ENCODE measurements at places on chromosomes 1 and 21.

GRCh38 chr1:25743164-25744139 is 56.5 kb upstream of the SELENON start:
- DNase-seq = no peak

GRCh38 chr1:119968601-119969000 is 72.3 kb upstream of the ADAM30 start:
- DNase-seq = no peak

DNA sequence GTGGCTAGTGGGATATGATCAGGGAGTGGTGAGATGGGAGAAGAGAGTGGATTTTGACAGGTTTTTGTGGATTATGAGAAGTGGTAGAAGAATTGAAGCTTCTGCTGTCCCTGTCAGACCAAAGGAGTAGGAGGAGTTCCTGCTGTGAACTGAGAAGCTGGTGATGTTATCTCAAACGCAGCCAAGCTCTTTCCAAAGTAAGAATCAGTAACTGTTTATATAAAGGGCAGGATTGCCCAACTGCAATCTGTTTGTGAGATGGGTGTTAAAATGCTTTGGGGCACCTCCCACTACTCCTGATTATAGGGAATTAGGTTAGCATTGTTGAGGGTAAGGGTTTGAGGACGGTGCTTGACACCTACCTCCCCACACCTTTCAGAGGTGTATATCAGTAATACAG is 60.5 kb upstream of the USP25 start:
- no peak for DNase-seq

DNA sequence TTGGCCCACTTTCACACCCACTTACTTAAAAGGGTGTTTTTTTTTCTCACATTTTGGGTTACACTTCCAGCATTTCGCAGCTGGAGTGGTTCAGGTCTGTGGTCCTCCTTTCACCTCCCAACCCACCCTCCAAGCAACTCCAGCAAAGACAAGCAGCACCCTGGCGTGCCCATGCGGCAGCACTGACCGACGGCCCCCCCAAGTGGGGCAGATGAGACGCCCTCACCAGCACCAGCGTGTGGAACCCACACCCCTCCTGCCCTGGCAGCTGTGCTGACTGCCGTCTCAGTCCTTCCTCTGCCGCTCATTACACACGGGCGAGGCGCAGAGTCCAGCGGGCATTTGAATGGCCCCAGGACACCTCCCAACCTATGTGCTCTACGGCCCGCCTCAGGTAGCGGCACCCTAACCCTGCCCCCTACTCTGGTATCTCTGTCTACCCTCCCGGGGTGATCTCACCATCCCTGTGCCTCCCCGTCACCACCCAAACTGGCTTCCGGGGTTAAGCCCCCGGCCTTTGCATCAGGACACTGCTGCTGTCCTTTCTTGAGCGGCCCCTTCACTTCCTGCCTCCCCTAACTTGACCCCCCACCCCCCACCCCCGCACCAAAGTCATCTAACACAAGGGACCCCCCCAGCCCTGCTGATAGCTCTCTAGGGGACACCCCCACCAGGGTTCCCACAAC is 10.9 kb downstream of the LSS start:
- no peak for DNase-seq

- DNase-seq = no peak
Measured at GRCh38 chr1:44617703-44618029, 56.6 kb downstream of the TMEM53 start.

- DNase-seq = no peak
Measured at GRCh38 chr1:65558215-65558614, 137.7 kb downstream of the LEPR start.

DNA sequence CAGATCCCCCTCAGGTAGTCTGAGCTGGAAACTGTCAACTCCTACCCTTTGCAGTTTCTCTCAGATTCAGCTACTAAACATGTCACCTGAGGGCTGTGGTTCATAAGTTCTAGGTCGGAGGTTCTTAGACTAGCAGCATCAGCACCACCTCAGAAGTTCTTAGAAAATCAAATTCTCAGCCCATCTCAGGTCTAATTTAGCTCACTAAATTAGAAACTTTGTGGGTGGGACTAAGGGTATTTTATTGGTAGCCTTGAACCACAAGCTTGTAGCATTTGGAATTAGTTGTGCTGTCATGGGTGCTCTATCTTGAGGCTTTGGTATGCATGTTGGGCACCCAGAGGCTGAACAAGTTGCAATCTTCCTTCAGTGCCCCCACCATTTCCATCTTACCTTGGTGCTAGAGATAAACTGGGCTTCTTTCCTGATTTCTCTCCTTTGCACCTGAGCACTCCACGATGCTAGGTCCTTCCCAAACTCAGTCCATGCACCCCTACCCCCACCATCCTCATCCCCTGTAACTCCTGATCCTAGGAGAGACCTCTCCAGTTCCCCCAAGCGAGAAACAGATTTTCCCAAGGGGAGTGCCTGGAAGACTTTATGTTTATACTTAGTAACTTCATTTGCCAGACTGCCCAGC is 54.2 kb downstream of the S1PR1 start:
- DNase-seq = no peak

DNA sequence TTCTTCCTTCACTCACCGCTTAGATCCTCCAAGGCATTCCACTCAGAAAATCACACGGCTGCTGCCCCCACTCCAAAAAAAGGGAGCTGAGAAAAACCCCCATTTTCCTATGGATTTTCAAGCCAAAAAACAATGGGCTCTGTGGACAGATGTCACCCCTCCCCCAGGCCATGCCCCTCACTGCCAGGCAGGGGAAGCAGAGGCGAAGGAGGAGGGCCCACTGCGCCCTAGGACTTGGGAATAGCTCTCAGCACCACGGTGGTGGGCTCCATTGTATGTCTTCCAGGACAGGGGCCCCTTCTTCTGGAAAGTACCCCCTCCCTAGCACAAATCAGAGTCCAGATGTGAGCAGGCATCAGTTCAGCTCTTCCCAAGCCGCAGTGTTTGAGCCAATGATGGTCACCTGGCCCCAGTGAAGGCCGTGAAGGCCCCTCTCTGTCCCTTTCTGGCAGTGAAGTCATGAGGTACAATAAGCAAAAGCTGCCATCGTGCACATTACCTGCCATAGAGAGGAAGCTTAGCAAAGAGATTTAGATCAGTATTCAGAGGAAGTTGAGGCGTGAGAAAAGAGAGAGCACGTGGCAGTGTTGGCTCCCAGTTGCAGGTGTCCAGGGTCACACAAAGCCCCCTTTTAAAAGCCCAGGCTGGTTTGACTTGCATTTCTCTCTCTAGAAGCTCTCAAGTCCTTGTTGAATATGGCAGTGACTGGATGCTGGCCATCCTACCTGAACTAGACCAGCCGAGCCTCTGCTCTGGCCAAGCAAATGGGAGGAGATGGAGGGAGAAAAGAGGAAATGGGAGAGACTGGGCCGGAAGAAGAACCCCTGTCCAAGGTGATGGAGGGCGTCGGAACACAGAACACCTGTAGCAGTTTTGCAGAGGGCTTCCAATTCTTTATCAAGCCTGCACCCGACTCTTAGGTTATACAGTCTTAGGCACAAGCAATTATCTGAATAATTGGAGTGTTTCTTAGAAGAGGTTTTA is 149.0 kb downstream of the TOMM20 start:
- DNase-seq = no peak

GRCh38 chr1:244090645-244091044 is 39.6 kb downstream of the ZBTB18 start:
- DNase-seq = no peak

DNA sequence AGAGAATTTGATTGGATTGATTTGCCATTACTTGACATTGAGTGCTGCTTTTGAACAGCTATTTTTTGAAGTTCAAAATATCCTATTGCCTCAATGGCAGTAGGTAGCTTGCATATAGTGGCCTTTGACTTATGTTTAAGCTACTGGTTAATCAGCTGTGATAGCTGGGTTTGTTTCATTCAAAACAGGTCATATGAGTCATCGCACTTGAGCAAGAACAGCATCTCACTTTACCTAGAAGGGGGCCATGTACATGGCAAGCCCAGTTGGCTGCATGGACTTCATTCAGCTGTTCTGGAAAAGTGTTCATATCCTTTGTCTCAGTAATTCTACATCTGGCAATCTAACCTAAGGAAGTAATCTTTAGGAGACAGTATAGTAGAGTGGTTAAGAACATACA is 29.0 kb upstream of the ARID1A start:
- peak; percentile 6 for DNase-seq

DNA sequence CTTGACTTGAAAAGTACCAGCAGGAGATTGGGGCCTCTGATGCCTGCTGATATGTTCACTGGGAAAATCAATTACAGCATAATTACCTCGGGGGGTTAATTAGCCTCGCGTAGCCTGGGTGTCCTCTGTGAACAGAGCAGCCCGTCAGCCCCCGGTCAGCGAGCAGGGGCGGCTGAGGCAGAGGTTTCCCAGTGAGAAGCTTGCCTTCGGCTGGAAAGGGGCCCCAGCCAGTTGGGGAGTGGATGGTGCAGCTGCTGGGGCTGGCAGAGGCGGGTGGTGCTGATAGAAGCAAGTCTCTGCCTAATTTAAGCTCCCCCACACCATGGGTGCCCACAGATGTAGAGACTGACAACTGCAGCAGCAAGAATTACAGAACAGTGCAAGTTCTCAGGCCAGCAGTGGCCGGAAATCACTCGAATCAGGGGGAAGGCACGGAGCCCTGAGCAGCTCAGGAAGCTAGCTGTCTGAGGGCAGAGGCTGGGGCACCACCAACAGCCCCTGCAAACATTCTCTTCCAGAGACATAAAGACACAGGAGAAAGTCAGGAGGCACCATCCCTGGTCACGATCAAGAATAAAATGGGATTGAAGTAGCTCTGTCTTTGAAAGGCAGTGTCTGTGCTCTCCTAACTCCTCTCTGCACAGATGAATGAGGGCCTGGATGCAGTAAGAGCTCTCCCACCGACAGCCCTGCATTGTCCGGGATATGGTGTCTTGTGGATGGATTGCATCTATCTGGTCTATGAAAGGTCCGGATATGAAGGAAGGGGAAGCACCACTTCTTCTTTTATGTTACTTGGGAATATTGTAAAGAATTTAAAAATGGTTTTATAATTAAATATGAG is 166.5 kb upstream of the CD34 start:
- no peak for DNase-seq

- no peak for DNase-seq
Measured at GRCh38 chr1:173451981-173452380, 25.2 kb upstream of the PRDX6 start.

GRCh38 chr1:4736254-4736653 is 81.8 kb downstream of the AJAP1 start:
- peak; percentile 97 for DNase-seq

DNA sequence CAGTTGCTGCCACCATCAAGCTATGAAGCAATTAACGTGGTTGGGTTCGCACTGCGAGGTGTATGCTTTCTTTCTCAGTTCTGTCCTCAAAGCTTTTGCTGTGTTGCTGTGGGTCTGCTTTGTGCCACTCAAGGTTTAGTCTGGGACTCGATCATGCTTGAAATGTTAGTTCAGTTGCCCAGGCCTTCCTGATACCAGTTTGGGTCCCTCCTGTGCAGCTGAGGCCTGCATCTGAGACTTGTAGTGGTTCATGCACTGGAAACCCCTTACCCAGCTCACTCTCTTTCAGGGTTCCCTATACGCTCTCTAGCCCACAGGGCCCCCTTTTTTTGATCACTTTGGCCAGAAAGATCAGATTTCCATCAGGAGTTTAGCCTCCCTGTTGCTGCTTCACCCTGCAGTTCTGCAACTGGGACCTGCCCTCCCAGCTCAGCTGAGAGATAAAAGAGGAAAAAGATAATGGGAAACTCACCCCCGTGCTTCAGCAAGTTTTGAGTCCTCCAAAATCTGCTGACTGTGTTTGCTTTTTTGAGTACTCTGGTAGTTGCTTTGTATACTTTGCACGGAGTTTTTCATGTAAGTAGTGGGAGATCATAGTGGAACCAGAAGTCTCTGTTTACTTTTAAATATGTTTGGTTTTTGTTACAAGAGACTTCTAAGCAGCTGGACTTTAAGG is 317.0 kb downstream of the HHAT start:
- DNase-seq = no peak

DNA sequence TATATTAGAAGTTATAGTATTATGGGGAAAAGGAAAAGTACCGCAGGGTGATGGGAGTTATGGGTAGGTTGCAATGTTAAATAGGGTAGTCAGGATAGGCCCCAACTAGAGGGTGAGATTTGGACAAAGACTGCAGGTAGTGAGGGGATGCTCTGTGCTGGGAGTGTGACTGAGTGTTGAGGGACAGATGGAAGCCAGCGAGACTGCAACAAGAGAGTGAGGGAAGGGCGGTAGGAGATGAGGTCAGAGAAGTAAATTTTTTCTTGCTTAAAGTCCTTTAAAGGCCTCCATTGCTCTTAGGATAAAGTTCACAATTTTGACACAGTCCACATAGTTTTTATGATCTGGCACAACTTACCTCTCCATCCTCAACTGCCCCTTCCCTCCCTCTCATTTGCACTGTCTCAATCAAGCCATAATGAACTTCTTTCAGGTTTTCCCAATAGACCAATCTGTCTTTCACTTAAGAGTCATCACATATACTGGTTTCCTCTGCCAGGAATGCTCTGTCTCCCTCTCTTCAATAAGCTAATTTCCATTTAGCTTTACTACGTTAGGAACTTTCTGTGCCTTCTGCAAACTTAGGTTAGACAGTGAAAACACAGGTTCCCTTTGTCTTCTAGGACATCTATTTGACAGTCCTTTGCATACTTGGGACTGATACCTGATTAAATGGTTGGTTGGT is 237.7 kb upstream of the CACYBP start:
- DNase-seq = no peak

- DNase-seq = no peak
Measured at GRCh38 chr1:180935326-180936109, 22.8 kb downstream of the KIAA1614 start.

DNA sequence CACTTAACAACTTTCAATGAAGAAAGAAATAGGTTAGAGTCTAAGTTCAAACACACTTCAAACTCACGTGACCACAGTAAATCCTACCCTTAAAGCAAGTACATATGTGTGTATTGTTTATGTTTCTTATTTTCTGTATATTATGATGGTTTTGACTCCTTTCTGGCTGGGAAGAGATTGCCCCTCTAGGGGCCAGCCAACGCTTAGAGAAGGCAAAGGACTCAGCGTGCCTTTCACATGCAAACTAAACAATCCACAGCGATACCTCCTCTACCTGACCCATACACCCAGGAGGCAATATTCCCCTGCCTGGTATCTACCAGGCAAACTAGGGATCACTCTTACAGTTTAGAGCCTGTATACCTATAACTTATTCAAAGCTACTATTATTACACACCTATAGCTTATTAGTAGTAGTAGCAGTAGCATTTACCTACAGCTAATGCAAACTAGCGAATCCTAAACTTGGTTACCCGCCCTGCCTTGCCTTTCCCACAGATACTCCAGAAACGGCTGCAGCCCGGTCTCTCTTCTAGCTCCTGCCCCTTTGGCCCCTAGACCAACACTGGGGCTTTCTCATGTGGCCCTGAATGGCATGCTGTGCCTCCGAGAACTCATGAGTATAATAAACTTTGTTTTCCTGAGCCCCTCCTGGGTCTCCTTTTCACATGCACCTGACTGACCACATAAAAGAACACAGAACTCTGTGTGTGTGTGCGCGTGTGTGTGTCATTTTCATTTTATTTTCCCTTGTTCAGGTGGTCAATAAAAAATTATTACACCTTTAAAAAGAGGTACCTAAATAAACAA is 14.0 kb downstream of the NRIP1 start:
- DNase-seq = no peak

DNA sequence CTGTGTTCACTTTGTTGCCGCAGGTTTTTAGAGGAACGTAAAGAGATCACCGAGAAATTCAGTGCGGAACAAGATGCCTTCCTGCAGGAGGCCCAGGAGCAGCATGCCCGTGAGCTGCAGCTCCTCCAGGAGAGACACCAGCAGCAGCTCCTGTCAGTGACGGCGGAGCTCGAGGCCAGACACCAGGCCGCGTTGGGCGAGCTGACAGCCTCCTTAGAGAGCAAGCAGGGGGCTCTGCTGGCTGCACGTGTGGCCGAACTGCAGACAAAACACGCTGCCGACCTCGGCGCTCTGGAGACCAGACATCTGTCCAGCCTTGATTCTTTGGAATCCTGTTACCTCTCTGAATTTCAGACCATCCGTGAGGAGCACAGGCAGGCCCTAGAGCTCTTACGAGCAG is 42.6 kb downstream of the PCNT start:
- DNase-seq = no peak
